ENCODE measurements at places on chromosomes 3 and 15.

GRCh38 chr15:59722476-59722875 lies 33.4 kb upstream of the BNIP2 start:
- DNase-seq: no peak

DNA sequence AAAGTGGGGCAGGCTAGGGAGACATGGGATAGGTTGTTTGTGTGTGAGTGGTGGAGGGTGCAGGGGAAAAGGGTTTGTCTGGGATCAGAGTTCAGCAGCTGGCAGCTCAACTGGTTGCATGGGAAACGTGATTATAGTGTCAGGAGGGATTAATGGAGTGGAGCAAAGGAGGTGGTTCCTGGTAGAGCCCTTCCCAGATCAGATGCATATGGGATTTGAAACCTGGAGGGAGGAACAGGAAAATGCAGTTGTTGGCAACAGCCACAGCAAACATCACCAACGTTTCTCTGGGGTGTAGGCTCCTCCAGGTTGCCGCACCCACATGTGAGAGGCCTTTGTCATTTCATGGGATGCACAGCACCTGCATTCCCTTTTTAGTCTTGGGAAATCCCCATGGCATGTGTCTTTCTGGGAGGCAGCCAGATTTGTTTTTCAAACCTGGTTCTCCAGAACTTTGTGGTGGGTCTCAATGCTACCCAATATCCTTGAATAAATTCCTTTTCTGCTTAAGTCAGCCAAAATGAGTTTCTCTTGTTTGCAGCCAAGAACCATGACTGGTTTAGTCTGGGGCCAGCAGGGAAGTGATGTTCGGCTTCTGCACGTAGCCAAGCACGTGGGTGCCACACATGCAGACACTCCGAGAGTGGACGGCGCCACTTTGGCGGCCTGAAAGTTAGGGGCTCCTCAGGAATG lies 61.3 kb downstream of the BDH1 start:
- no peak for DNase-seq

DNA sequence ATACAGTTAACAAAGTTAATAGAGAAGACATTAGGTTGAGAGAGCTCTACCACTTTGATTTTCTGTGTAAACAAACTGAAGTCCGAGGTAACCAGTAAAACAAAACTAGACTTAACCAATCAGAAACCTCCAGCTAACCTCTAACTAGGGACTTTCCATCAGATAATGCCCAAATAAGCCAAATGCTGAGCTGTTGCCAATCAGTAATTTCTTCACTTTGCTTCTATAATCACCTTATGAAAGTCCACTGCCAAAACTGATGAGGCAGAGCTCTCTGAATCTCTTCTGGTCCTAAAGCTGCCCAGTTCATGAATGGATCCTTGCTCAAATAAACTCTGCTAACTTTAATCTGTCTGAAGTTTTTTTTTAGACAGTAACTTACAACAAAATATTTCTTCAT lies 448.0 kb upstream of the NECTIN3 start:
- DNase-seq: no peak

DNA sequence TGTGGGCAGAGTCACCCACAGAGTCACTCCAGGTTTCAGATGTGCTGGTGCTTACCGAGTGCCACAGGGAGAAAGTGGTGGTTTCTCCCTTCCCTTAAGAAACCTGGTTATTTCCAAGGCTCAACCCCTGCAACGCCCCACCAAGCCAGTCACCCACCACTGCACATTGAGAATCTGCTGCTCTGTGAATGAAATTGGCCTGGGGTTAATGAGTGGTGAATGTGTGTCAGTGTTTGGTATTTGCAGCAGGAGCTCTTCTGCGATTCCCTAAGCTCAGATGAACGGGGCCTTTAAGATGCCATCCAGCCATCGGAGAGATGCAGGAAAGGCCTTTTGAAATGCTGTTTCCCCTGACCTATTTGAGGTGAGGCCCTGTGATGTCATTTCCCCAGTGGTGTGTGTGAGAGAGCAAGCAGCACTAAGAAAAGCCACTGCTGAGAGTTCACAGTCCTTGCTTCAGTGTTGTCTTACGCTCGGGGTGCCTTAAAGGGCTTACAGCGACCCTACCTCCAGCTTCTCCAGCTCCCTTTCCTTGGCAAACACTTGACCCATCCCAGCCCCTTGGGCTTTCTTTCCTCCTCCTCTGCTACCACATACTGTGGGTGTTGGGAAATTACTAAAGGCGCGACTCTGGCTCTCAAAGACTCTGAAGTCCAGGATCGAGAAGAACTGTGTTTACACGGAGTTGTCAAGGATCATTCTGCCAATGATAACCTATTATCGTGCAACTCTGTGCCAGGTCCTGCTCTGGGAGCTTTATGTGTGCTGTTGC lies 68.9 kb downstream of the SMAD3 start:
- DNase-seq: no peak

GRCh38 chr15:69394556-69395282 lies 19.4 kb upstream of the KIF23 start:
- DNase-seq: peak; percentile 88

Data from midbrain (tissue), 1 donor.